ENCODE measurements at places on chromosomes 4 and X.

DNA sequence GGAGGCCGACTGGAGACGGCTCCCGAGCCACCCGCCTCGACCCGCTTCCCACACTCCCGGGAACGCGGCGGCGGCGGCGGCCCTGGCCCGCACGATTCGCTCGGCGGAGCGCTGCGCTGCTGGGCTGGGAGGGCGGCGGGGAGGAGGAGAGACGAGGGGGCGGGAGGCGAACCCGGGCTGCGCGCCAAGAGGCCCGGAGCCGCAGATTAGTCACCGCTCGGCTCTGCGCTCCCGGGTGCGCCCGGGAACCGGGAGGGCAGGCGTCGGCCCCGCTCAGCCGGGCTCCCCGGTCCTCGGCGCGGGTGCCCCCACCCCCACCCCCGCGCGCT lies 11.2 kb upstream of the BCOR start:
- peak; percentile 50 for DNase-seq

DNA sequence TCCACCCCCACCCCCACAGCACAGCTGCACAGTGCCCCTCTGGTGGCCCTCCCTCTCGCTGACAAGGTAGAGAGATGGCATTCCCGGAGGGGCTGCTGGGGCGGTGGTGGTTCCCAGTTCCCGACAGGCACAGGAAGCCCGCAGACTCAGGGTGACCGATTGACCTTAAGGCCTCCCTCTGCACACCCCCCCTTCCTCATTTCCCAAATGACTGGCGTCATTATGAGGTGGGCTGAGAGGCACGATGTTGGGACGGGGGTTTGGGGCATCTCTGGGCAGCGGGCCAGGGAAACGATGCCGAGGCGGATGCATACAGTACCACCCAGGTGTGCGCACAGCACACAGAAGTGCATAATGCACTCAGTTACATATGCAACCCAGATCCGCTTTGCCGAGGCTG lies 3.5 kb upstream of the TIMP1 start:
- DNase-seq: no peak

GRCh38 chrX:107683124-107683895 lies 55.0 kb downstream of the PRPS1 start:
- DNase-seq: no peak

DNA sequence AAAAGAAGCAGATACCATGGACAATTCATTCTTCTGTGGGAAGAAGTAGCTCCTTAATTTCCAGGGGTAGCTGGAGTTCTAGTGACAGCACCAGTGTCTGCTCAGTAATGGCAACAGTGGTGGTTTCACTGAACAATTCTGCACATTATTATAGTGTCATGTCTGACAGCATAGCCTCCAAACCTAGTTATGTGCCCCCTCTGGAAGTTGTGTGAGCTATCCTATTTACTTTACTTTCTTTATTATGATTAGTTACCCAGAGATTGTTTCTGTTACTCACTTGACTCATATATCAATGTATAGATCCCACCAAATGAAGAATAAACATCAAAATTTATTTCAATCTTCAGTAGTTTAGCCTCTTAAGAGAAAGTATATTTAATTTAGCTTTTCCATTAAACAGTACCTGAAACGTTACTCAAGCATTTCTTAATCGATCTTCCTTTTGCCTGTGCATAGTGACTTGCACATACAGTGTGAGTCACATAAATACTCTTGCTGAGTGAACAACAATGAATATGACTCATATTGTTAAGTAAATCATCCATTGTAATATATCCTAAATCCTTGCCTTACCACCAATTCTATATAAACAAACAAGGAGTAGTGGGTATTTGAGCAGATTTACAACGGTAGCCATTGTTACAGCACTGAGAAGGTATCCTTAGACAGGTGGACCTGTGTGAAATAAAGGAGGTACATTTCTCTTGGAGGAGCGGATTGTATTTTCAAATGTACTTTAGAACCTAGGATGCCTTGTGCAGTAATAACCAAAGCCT lies 534.7 kb downstream of the ANKRD50 start:
- no peak for DNase-seq

- no peak for DNase-seq
Observed at GRCh38 chr4:136562834-136563233, 969.5 kb downstream of the PCDH18 start.

DNA sequence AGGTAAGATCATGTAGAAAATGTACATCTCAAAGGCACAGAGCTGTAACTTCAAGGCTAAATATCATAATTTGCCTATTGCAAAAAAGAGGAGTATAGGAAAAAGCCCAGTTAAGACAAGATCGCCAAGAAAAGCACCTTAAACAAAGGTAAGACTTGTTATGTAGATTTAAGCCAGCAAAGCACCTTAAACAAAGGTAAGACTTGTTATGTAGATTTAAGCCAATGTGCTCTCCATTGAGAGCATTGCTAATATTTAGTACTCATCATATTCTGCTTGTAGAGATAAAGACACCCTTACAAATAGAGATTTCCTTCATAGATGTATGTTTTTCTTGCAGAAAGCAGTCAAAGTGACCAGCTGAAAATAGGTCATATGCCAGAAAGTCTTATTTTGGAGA lies 115.8 kb downstream of the ADAM29 start:
- no peak for DNase-seq

DNA sequence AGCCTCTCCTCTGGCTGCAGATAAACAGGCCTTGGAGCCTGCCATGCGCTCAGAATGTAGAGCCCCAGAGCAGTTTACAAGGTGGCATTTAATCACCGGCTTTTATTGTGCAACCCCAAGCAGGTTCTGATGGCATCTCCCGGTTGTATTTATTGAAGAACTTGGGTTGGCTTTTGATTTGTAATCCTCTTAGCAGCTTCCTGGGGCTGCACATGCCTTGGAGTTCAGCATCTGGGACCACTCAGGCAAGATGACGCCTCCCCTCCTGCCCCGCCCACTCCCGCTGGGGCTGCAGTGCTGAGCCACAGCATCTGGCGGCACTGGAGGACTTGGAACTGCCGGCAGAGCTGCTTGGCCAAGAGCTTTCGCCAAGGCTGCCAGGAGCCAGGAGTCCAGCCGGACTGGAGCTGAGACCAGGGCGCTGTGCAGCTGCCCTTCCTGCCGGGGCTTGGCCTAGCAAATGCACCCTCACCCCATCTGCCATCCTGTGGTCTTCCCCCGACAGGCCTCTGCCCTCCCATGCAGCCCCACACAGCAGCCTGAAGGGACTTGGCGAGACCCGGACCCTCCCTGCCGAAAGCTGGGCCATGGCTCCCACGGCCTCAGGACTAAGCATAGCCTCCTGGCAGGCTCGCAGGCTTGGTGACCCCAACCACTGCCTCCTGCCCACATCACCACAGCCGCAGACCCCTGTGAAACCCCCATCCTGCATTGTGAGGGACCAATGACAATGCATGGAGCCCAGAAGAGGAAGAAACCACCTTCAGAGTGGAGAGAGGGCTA lies 5.4 kb downstream of the HTRA3 start:
- DNase-seq: no peak

DNA sequence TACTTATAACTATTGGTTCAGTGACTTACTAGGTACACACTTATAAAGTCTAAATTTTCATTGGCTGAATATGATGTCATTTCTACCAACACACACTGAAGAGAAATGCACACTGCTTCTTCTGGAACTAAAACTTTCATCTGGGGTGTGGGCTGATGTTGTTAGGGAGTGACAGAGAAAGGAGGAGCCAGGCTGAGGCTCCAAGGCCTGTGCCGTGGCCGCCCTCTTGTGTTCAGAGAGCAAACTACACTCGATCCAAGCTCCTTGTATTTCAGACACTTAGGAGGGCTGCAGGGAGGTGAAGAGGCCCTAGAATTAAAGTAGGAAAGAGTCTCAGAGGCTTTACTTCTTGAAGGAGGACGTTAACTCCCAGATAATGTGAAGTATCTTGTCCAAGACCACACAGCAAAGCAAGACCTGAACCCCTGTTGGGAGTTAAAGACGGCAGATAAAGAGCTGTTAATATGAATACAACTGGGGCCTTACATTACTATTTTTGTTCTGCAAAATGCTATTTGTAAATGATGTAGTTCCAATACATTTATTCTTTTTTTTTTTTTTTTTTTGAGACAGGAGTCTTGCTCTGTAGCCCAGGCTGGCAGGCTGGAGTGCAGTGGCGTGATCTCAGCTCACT lies 137.5 kb downstream of the AFAP1 start:
- DNase-seq: peak; percentile 82

DNA sequence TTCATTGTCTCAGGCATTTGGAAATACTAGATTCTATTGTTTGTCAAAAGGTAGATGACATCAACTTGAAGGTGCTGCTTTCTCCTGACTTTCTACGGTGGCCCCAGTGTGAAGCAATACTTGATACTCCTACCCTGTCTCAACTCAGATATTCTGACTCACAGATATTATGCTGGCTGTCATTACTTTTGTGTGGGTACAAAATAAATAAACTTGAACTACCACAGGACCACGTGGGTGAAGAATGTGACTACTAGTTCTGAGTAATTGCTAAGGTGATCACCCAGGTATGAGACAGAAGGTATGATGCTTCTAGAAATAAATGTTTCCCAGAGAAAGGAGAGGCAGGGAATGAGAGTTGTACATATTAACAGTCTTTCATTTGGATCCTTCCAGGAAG lies 275.3 kb upstream of the SPOCK3 start:
- no peak for DNase-seq

- no peak for DNase-seq
Observed at GRCh38 chr4:1260418-1261106, 11.6 kb upstream of the CTBP1 start.

DNA sequence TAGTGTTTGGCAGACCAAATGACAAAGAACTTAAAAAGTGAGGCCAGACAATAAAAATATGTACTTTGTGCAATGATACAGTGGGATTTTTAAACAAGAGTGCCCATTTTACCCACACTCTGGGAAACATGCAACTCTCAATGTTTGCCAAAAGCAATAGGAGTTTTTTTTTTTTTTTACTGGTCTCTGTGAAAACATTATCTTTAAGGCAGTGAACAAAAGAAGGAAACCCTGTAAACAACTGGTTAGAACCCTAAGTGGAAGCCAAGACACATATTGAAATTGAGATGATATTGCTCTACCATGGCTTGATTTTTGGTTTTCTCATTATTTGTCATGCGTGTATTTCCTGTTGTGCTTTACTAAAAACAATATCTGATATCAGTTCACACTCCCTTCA lies 67.2 kb upstream of the PPP3CA start:
- DNase-seq: peak; percentile 37

GRCh38 chr4:68175562-68176155 lies 46.0 kb upstream of the TMPRSS11F start:
- peak; percentile 47 for DNase-seq

GRCh38 chr4:140256941-140257340 lies 103.0 kb upstream of the MAML3 start:
- no peak for DNase-seq

GRCh38 chrX:5307416-5307815 lies 921.3 kb downstream of the NLGN4X start:
- DNase-seq: no peak

- no peak for DNase-seq
Observed at GRCh38 chr4:152663203-152664066, 16.4 kb downstream of the TMEM154 start.

GRCh38 chr4:127181001-127181400 lies 451.8 kb upstream of the INTU start:
- DNase-seq: no peak

GRCh38 chr4:25863347-25863784 lies 578 bp upstream of the SEL1L3 start:
- no peak for DNase-seq

DNA sequence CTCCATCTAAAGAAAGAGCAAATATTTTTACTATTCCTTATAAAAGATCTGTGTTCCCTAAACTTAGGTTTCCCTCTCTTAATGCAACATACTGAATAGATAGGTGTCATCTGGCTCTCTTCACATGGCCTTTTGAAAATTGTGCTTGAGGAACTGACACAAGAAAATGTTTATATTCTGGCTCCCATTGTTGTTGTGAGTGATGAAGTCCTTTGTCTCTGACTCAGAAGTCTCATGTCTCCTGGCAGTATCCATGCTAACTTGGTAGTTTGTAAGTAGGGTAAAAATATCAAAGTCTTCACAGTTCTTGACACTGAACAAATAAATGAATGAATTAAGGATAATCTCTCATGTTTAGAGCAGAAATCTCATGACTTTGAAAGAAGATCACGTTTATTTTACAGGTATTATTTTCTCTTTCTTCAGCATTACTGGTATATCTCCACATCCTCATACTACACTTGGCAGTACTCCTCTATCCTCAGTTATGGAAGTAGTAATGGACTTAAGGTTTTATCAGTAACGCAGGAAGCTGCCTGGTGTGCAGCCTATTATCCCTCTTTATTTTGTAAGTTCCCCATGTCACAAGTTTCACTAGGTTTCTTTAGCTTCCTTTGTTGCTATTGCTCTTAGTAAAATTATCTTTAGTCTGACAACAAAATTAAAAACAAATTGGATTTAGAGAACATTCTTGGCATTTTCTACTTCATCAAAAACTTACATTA lies 14.2 kb upstream of the PABPC4L start:
- DNase-seq: no peak

- DNase-seq: no peak
Observed at GRCh38 chr4:15436513-15436912, 8.7 kb downstream of the C1QTNF7 start.

GRCh38 chr4:141432000-141432712 lies 204.2 kb upstream of the IL15 start:
- DNase-seq: no peak
